ENCODE measurements at places on chromosomes 16 and 17.

- no peak for DNase-seq
Observed at GRCh38 chr16:80231888-80232287, 308.9 kb upstream of the DYNLRB2 start.

GRCh38 chr16:86651823-86652222 is 73.5 kb downstream of the FOXL1 start:
- DNase-seq = no peak

- DNase-seq = no peak
Observed at GRCh38 chr17:80164185-80164584, 5.6 kb upstream of the CARD14 start.

GRCh38 chr16:62597875-62598274 is 561.6 kb upstream of the CDH8 start:
- DNase-seq = no peak

GRCh38 chr16:80164966-80165550 is 375.7 kb upstream of the DYNLRB2 start:
- no peak for DNase-seq

DNA sequence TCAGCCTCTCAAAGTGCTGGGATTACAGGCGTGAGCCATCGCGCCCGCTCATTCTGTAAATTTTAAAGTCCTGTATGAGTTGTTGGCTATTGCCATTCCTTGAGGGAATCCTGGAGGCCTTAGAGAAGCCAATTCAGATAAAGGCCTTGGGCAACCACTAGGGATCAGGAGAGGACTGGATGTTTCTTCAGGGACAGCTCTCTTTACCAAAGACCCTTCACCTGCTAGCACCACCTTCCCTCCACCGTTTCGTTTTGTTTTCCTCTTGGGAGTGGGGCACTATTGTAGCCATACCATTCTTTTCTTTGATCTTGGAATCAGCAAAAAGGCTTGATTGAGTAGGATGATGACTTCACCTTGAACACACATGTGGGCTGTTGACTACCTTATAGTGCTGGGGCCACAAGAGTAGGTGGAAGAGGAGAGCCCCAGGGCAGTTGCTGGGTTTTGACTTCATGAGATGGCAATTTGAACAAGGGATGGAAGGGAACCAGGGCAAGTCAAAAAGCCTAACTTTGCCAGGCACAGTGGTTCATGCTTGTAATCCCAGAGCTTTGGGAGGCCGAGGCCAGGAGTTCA is 7.0 kb upstream of the ANKRD40CL start:
- DNase-seq = no peak

- no peak for DNase-seq
Observed at GRCh38 chr17:3956327-3956957, 7.8 kb downstream of the ATP2A3 start.

DNA sequence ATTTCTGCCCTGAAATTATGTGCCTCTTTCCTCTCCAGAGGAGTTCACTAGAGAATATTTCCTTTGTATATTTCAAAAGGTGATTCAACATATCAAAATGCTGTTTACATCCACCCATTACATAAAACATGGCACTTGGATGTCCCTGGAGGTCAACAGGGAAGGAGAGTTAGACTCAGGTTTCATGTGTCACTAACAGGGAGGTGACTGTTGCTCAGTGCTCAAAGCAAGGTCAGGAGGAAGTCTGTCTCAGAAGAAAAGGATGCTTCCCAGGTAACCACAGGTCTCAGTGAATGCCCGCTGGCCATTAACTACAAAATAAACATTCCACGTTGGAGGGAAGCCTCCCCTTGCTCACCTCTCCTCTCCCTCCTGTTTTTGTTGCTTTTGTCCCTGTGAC is 198.6 kb downstream of the AXIN2 start:
- DNase-seq = no peak

DNA sequence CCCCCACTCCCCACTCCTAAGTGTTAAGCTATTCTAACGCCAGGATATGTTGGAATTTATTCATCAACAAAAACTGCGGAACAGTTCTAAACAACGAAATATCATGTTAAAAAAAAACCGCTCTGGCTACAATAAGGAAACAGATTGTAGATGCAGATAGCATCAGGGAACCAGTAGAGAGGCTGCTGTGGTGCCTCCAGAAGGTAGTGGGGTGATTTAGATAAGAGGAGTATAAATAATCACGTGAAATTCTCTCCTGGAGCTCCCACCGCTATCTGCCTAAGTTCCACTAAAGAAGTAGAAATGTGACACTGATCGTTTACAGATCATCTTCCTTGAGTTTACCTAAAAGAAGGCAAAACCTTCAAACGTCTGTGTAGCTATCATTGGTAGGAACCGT is 8.0 kb downstream of the AHSP start:
- DNase-seq = peak; percentile 24

DNA sequence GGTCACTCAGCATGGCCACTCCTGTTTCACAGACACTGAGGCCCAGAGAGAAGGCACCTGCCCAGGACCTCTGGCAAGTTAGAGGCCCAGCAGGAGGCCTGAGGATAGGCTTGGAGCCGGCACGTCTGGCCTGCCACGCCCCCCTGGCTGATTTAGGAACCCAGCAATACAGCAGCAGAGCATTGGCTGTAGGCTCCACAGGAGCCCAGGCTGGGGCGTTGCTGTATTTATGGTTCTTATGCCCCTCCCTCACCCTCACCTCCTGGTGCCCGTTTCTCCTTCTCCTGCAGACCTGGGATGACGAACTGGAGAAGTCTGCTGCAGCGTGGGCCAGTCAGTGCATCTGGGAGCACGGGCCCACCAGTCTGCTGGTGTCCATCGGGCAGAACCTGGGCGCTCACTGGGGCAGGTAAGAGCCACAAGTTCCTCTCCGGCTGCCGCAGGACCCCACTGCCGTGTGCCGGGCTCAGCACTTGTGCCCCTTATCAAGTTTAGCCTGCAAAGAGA is 25.8 kb downstream of the CRISPLD2 start:
- no peak for DNase-seq

- no peak for DNase-seq
Observed at GRCh38 chr17:72950242-72950931, 142.1 kb downstream of the SLC39A11 start.

DNA sequence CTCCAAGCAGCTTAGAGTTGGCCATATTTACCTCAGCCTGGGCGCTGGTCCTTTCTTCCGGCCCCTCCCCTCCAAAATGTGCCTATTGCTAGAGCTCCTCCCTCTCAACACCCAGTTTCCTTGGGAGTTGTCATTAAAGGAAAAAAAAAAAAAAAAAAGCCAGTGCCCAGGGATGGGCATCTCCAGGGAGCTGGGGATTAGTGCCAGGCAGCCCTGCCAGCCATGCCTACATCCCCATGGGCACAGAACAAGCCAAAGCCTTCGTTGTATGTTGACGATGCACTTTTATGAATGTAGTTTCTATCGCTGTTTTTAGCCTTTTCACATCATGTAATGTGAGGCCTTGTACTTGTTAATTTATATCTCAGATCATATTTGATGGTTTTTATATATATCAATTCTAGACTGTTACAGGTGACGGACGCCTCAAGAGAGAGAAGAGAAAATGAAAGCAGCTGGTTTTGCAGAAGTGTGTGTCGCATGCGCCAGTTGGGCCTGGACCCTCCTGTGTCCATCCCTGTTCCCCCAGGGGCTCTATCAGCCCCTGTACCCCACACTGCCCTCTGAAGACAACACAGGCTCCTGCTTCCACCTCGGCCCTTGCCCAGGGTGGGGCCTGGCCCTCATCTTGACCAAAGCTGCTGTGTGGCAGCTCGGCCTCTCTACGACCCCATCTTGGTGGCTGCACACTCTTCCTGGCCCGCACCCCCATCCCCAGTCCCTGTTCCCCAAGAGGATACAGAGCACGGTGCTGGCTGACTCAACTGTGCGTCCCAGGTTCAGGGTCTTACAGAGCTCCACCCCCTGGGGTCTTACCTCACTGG is 4.8 kb downstream of the LIMD2 start:
- no peak for DNase-seq

GRCh38 chr17:80790021-80790765 is 201.4 kb upstream of the CHMP6 start:
- DNase-seq = no peak

- DNase-seq = no peak
Observed at GRCh38 chr17:29665481-29665810, 42.7 kb upstream of the CORO6 start.

- no peak for DNase-seq
Observed at GRCh38 chr16:12300945-12301500, 324.5 kb downstream of the SNX29 start.

- DNase-seq = no peak
Observed at GRCh38 chr17:72445055-72445991, 324.5 kb downstream of the SOX9 start.

DNA sequence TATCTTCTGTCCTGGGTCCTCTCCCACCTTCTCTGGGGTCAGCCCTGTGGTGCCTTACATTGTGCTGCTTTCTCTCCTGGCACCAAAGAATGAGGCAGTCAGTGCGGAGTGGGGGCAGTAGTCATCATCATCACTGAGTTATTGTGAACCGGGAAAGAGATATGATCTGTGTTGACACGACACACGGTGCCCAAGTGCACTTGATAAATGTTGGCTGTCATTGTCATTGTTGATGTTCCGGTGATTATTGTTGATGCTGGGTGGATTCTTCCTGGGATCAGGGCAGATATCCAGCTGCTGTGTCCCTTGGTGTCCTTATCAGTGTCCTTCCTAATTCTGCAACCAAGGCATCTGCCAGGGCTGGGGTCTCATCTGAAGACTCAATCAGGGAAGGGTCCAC is 121.7 kb downstream of the ABCC6 start:
- no peak for DNase-seq

DNA sequence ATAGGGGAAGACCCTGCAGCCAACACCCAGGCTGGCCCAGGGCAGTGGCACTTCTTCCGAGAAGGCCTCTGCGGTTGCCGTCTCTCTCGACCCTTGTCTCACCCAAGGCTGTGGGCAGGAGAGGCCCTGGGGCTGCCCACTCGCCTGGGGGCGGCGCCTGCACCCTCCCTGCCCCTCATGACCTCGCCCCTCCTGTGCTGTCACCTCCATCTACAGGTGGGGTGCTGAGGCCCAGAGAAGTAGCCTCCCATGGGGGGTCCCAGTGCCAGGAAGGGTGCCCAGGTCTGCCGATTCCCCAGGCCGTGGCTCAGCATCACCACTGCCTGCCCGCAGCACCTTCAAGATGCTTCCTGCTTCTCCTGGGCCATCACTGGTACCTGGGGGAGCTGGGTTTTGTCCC is 992 bp downstream of the NLRC3 start:
- DNase-seq = peak; percentile 74

DNA sequence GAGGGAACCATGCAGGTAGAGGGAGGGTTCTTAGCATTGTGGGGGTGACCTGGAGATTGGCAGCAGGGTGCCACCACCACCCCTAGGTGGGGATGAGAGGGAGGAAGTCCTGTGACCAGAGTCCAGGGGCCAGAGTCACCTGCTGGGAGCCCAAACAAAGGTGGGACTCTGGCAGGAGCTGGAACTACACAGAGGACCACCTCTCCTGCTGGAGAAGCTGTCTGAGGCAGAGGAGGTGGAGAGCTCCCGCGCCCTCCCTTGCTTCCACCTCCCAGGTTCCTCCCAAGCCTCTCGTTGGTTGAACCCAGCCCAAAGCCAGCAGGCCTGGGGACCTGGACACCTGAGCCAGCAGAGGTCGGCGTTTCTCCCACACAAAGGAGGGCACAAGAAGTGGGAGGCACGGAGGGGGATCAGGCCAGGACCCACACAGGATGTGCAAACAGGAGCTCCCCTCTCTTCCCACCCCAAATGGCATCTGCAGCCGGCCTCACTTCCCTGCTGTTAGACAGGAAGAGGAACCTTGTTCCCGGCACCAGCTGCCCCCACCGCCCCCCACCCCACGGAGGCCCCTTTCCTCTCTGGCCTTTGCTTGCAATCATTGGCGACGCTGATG is 154.6 kb downstream of the SEC14L1 start:
- no peak for DNase-seq

- DNase-seq = no peak
Observed at GRCh38 chr16:60771138-60771537, 1265.1 kb downstream of the CDH8 start.

DNA sequence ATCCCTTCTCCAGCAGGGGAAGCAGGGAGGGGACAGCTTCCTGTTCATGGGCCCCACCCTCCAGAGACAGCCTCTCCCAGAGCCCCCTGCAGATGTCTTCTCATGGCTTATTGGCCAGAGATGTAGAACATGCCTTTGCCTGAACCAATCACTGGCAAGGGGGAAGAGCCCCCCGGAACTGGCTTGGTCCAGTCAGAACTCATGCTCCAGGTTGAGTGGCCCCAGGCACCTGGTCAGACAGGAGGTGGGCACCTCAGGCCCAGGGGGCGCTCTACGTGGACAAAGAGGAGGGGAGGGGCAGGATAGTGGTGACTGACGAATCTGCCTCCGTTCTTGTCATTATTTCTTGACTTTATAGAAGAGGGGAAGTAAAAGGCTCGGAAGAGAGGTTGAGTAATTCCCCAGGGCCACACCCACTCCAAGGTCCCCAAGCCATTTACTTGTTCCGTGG is 23.6 kb downstream of the RAB11FIP4 start:
- no peak for DNase-seq

DNA sequence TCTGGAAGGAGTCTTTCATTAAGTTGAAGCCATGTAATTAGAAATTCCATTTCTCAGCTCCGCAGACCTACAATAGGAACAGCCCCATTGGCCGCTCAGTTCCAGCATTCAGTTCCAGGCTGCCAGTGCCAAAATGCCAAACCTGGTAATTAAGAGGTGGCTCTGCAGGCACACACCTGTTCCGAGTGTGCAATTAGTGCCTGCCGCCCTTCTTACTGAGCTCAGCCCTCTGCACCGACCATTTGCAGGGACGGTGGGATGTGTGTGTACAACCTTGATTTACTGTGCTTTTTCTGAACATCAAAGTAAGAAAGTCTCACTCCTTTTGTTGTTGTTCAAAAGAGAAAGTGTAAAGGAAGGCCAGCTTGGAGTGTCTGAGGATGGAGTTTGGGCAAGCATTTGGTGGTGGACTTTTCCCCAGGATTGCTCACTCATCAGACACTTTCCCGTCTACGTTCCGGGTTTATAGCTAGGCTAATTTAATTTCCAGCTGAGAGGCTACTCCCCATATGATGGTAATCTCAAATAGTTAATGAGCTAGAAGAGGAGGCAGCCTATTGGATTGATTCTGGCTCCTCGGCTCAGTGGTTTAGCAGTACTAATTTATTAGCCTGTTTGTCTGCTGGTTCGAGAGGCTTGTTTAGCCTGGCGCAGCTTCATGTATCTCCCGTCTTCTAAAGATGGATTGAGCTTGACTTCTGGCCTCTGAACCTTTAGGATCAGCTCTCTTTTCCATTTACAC is 20.0 kb downstream of the HS3ST3B1 start:
- DNase-seq = peak; percentile 50

- peak; percentile 94 for DNase-seq
Observed at GRCh38 chr17:76385892-76386786, 1.7 kb downstream of the SPHK1 start.

GRCh38 chr17:15409721-15410250 is 57.6 kb downstream of the CDRT4 start:
- no peak for DNase-seq

Measured in activated CD8-positive, alpha-beta memory T cell treated with anti-CD3 and anti-CD28 coated beads for 24 hours (primary cell).